Activated CD8-positive, alpha-beta T cell treated with anti-CD3 and anti-CD28 coated beads for 36 hours (primary cell): ENCODE measurements at places on chromosomes 5 and 9. TPM values are rescaled to one million over a fixed set of nuclear protein-coding genes. Genes with fewer than 3 reads are reported as not detected.

Gene PCA3
- not detected for total RNA-seq

Gene ZNF608
- total RNA-seq: not detected

Gene ZNF474
- total RNA-seq: not detected

Gene IRX4
- total RNA-seq: not detected

Gene C9orf40
- total RNA-seq: 18.6 TPM

Gene ELP1
- total RNA-seq: 25.9 TPM

Gene FOXD4
- not detected for total RNA-seq

Gene TICAM2
- 0.96 TPM for total RNA-seq

Gene ANGPTL2
- not detected for total RNA-seq

Gene LRRC19
- total RNA-seq: not detected

Gene FOXD4L4
- not detected for total RNA-seq

Gene CATSPER3
- 0.32 TPM for total RNA-seq

Gene TLX3
- total RNA-seq: not detected

Gene FBP2
- not detected for total RNA-seq

Gene CD74
- total RNA-seq: 282 TPM

Gene DMRT3
- not detected for total RNA-seq

Gene INSL4
- total RNA-seq: not detected

Gene LRRC14B
- total RNA-seq: 0.16 TPM

Gene PAPPA
- not detected for total RNA-seq

Gene TMEM174
- not detected for total RNA-seq

Gene GNA14
- total RNA-seq: not detected

Gene SMIM33
- 0.16 TPM for total RNA-seq

Gene CNTFR
- total RNA-seq: not detected

Gene SLCO4C1
- total RNA-seq: 0.45 TPM

Gene C9orf152
- total RNA-seq: not detected

Gene NANS
- total RNA-seq: 51.8 TPM

Gene NMUR2
- total RNA-seq: not detected

Gene SPRY4
- total RNA-seq: 0.90 TPM

Gene CDC20B
- total RNA-seq: not detected

Gene CARD9
- 6.8 TPM for total RNA-seq

Gene WDR38
- not detected for total RNA-seq

Gene CTNND2
- total RNA-seq: not detected

Gene STPG3
- not detected for total RNA-seq

Gene THBS4
- total RNA-seq: 2.5 TPM

Gene CCL27
- not detected for total RNA-seq

Gene PCYOX1L
- 19.7 TPM for total RNA-seq
